ENCODE measurements at places on chromosomes 16 and 17.

DNA sequence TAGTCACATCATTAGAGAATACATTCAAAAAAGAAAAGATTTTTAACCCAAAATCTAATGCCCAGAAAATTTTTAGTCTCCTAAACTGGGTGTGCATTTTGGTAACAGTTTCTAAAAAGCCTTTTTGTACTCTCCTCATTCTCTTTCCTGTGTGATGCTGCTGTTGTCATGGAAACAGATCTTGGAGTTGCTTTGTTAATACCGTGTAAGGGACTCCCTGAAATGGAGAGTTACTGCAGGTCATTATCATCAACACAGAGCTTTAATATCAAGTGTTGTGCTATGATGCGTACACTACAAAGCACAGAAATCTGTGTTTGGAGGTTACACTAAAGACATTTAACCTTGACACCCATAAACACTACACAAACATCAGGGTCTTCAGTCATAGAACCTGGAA is 216.3 kb downstream of the PRKCA start:
- peaks cover 2% of the 10 kb centered on the region for H3K36me3 ChIP-seq
- H3K4me1 ChIP-seq = peaks cover 13% of the 10 kb centered on the region
- DNase-seq = no peak
- no peaks in the 10 kb centered on the region for H3K27me3 ChIP-seq

GRCh38 chr17:77388384-77389306 is 247.9 kb downstream of the SEC14L1 start:
- peaks cover 27% of the 10 kb centered on the region for H3K4me1 ChIP-seq
- peak; percentile 53 for DNase-seq
- H3K27ac ChIP-seq = peak overlapping the region; percentile 93

DNA sequence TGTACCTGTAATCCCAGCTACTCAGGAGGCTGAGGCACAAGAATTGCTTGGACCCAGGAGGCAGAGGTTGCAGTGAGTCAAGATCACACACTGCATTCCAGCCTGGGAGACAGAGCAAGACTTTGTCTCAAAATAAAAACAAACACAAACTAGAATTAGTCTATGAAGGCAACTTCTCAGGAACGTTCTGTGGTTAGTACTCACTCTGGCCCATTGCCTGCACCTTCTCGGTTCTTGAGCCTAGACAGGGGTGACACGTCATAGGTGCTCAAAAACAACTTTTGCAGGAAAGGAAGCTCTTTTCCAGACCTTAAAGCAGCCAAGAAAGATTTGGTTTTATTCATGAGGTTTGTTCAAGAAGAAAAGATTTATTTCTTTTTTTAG is 22.3 kb upstream of the CNOT1 start:
- no peaks in the 10 kb centered on the region for H3K27me3 ChIP-seq
- no peak overlapping the region for H3K27ac ChIP-seq
- no peaks in the 10 kb centered on the region for H3K36me3 ChIP-seq
- H3K4me3 ChIP-seq = no peak overlapping the region

- H3K27me3 ChIP-seq = peaks cover 9% of the 10 kb centered on the region
- DNase-seq = no peak
- no peaks in the 10 kb centered on the region for H3K4me1 ChIP-seq
- H3K36me3 ChIP-seq = peaks cover 6% of the 10 kb centered on the region
- H3K27ac ChIP-seq = no peak overlapping the region
- no peak overlapping the region for H3K4me3 ChIP-seq
These were observed 6.7 kb downstream of the CBX8 start for GRCh38 chr17:79789943-79790804.

DNA sequence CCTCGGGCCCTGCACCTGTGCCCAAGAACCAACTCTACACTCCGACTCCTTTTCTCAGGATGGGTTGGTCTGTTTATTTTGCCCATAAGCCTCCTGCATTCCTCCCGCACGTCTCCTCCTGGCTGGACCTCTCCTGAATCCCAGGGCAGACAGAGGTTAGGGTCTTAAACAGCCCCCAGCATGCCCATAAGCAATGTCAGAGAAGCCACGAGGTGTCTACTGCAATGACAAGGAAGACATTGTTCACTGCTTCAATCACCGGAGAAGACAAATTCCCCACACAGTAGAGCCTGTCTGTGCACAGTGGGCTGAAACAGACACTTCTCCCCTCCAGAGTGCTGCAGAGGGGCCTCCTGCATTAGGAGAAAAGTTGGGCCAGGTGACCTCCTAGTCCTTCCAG is 230.6 kb upstream of the RPL38 start:
- no peaks in the 10 kb centered on the region for H3K36me3 ChIP-seq
- DNase-seq = no peak
- no peaks in the 10 kb centered on the region for H3K27me3 ChIP-seq

DNA sequence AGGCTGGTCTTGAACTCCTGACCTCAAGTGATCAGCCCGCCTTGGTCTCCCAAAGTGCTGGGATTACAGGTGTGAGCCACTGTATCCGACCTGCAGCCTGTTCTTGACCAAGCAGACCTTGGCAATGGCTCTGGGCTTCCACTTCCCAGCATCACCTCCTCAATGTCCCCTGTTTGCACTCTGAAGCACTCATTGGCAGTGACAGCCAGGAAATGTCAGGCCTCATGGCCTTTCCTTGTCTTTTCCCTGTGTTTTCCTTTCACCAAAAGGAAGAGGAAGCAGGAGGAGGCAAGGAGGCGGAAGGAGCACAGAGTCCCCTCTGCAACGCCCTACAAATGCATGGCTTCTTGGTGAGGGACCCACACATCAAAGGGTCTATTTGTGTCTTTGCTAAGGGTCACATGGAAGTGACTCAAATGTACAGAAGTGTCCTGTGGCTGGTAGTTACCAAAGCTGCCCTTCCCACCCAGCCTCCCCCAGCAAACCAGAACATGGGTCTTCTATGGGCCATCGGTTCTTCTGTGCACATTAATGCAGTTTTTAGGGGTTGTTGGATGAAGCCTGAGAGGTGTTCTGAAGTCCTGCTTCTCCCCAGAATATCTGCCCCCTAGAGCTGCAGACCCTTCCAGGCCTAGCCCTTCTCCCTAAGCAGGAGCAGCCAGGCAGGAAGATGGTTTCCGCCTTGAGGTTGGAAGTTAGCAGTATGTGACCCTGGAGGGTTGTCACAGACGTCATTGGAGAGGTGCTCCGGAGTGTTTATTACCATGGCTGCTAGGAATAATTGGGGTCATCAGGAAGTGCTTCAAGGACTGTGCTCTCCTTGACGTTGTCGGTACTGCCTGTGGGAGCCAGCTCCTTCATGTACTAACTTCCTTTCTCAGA is 60.8 kb downstream of the WIPI1 start:
- no peak overlapping the region for H3K27ac ChIP-seq
- no peaks in the 10 kb centered on the region for H3K27me3 ChIP-seq
- H3K4me3 ChIP-seq = no peak overlapping the region
- H3K36me3 ChIP-seq = no peaks in the 10 kb centered on the region

GRCh38 chr17:4958102-4958501 is 7.2 kb downstream of the ENO3 start:
- H3K36me3 ChIP-seq = peaks cover 7% of the 10 kb centered on the region
- no peak overlapping the region for H3K4me3 ChIP-seq
- H3K27me3 ChIP-seq = no peaks in the 10 kb centered on the region
- DNase-seq = no peak

DNA sequence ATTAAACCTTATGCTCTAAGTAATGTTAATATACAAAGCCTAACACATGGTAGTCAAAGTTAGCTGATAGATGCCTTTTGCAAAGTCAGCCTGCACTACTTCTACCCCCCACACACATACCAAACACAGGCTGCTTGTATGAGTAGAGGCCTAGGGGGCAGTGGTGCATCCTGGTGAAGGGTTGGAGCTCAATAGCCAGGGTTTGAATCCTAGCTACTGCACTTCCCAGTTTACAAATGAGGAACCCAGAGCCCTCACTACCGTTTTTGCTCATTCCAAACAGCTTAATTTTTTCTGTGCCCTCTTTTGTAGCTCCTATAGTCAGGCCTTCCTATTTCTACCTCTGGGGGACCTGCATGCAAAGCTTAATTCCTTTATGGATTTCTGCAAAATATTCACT is 18.9 kb upstream of the HYDIN start:
- no peak overlapping the region for H3K27ac ChIP-seq
- no peaks in the 10 kb centered on the region for H3K27me3 ChIP-seq
- DNase-seq = no peak
- H3K4me3 ChIP-seq = no peak overlapping the region

GRCh38 chr17:60164697-60165096 is 14.9 kb downstream of the CA4 start:
- no peak overlapping the region for H3K4me3 ChIP-seq
- no peak overlapping the region for H3K27ac ChIP-seq
- H3K36me3 ChIP-seq = no peaks in the 10 kb centered on the region
- no peaks in the 10 kb centered on the region for H3K27me3 ChIP-seq
- DNase-seq = no peak

- no peak overlapping the region for H3K27ac ChIP-seq
- no peak for DNase-seq
- no peaks in the 10 kb centered on the region for H3K36me3 ChIP-seq
- H3K4me1 ChIP-seq = no peaks in the 10 kb centered on the region
- no peaks in the 10 kb centered on the region for H3K27me3 ChIP-seq
These were observed 74.2 kb upstream of the MED9 start for GRCh38 chr17:17402558-17402957.

DNA sequence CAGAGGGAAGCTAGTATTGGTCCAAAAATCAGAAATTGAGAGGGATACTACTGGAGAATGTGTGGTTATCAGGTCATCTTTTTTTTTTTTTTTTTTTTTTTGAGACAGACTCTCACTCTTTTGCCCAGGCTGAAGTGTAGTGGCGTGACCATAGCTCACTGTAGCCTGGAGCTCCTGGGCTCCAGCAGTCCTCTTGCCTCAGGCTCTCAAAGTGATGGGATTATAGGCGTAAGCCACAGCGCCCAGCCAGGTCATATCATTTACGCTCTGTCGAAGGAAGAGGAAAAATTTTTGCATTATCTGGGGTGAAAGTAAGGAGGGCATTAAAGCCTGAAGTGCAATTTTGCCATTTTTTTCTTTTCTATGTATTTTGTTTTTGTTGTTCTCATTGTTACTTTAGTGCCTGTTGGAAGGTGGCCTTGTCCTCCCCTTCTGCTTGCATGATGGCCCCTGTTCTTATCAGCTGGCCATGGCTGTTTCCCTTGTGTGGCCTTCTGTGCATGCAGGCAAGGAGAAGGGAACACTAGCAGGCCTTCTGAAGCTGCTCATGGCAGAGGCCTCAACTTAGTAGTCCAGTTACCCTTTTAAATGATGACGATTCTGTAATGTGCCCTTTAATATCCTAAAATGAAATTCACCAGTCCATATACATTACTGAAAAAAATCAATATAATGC is 118.3 kb downstream of the SPECC1 start:
- H3K4me1 ChIP-seq = no peaks in the 10 kb centered on the region
- H3K27me3 ChIP-seq = no peaks in the 10 kb centered on the region

DNA sequence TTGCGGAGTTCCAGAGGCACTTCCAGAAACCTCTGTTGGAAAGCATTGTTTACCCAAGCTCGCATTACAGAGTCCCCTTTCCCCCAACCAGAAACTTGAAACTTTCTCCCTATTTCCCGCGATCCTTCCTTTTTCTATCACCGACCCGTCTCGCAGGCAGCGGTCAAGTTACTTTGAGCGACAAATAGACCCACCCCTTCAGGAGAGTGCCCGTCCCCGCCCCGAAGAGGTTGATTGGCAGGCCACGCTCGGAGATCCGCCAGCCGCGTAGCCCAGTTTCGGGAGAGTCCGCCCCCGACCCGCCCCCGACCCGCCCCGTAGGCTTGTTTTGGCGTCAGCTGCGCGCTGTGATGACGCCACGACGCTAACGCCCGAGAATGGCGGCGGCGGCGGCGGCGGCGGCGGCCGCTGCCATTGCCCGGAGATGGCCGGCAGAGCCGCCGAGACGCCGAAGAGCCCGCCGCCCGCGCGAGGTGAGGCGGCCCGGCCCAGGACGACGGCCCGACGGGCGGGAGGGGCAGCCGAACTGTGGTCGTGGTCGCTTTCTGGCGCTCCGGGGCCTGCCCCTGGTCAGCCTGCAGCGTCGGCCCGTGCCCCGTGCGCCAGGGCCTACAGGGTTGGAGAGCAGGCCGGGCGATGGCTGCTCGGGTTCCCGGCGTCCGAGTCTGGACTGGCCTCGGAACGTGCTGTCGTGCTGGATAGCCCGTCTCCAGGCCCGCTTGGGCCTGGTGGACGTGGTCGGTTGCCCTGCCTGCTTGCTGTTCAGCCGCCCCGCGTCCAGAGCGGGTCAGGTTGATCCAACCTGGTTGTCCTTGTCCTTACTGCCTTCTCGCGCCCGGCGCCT is at the start of gene PSKH1:
TSS of gene PSKH1 (plus strand) at position 356 of the 844 bp plus-strand sequence. CDS start 15,496 bp downstream, outside the sequence.
- H3K4me1 ChIP-seq = peaks cover 15% of the 10 kb centered on the region
- no peaks in the 10 kb centered on the region for H3K27me3 ChIP-seq
- peak; percentile 99 for DNase-seq
- peak within 1 kb of the TSS; percentile 86 for H3K4me3 ChIP-seq
- H3K36me3 ChIP-seq = no peaks in the 10 kb centered on the region

DNA sequence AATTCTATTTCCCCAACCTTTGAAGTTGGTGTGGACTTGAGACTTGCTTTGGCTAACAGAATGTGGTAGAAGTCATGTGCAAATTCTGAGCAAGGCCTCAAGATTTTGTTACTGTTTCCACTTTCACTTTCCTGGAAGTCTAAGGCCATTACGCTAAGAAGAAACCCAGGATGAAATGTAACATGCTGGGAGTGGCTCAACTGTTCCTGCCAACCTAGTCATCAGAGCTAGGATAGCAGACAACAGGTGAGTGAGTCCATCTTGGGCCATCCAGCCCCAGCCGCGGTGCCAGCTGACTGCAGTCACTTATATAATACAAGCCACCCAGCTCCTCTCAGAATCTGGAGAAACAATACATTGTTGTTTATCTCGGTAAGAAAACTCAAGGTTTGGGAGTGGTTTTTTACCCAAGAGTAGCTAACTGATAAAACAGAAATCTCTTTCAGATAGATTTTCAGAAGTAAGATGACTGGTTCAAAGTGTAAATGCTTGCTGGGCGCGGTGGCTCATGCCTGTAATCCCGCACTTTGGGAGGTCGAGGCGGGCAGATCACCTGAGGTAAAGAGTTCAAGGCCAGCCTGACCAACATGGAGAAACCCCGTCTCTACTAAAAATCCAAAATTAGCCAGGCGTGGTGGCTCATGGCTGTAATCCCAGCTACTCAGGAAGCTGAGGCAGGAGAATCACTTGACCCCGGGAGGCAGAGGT is 10.7 kb upstream of the STX4 start:
- H3K4me3 ChIP-seq = no peak overlapping the region
- H3K36me3 ChIP-seq = no peaks in the 10 kb centered on the region
- no peaks in the 10 kb centered on the region for H3K4me1 ChIP-seq
- DNase-seq = no peak

DNA sequence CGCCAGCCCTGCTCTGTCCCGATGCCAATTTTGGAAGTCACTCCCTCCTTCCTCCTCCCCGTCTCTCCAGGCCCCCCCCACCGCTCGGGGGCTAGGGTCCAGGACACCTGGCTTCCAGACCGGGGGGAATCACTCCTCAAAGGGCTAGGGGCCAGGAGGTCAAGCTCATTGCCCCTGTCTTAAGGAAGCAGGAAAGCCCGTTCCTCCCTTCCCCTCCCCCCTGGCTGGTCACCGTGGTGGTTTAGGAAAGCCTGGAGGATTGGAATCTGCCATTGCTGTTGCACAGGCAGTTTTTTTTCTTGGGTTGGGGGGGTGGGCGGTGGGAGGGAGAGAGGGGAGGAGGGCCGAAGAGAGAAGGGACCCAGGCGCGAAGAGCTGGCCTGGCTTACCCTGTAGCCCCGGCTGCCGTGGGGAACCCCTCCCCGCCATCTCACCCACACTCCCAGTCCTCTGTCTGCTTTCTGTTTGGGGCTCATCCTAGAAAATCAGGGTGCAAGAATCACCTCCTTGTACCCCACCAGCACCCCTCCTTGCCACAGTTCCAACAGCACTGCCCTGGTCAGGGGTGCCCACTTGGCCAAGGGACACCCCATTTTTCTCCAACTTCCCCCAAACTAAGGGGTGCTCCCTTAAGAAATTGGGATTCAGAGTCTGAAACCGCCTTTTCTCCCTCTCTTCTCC is 2.9 kb upstream of the BCL6B start:
- H3K4me3 ChIP-seq = peak overlapping the region; percentile 76
- peak overlapping the region; percentile 75 for H3K27ac ChIP-seq
- peaks cover 9% of the 10 kb centered on the region for H3K4me1 ChIP-seq
- H3K27me3 ChIP-seq = no peaks in the 10 kb centered on the region
